Keratinocyte (primary cell): ENCODE measurements at places on chromosomes 11 and 22.
A peak's percentile ranks its signal among the peaks of the same experiment; 100 is the strongest.

DNA sequence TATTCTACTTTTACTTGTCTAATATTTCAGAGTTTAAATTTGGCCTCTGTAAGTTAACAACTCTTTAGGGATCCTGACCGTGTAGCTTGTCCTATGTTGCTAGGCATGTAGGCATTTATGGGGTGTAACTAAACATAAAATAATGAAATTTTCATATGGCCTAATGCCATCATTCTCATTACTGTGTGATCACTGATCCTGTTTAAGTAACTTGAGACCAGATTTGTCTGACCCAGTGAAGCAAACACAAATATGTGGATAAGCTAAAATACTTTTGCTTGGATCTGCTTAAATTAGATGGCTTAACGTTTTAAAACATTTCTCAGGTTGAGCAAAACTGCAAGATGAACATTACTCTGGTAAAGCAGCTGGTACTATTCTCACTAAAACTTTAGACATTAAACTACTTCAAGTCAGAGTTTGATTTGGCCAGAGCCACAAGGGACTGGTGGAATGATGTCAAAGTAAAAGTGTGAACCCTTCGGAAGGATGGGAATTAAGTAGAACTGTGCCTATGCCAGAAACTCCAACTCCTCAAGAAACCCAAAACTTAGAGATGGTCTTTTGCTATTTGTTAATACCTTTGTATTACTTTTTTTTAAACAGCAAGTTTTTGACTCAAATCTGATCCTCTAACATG, 12.5 kb downstream of the QSER1 start:
- DNase-seq: no peak
- no peak overlapping the region for H3K4me3 ChIP-seq
- no peaks in the 10 kb centered on the region for H3K36me3 ChIP-seq
- no peaks in the 10 kb centered on the region for H3K27me3 ChIP-seq

GRCh38 chr11:28598531-28598930, 490.3 kb downstream of the METTL15 start:
- H3K4me1 ChIP-seq: no peaks in the 10 kb centered on the region
- H3K4me3 ChIP-seq: no peak overlapping the region
- H3K27me3 ChIP-seq: no peaks in the 10 kb centered on the region
- H3K36me3 ChIP-seq: no peaks in the 10 kb centered on the region
- H3K27ac ChIP-seq: no peak overlapping the region

DNA sequence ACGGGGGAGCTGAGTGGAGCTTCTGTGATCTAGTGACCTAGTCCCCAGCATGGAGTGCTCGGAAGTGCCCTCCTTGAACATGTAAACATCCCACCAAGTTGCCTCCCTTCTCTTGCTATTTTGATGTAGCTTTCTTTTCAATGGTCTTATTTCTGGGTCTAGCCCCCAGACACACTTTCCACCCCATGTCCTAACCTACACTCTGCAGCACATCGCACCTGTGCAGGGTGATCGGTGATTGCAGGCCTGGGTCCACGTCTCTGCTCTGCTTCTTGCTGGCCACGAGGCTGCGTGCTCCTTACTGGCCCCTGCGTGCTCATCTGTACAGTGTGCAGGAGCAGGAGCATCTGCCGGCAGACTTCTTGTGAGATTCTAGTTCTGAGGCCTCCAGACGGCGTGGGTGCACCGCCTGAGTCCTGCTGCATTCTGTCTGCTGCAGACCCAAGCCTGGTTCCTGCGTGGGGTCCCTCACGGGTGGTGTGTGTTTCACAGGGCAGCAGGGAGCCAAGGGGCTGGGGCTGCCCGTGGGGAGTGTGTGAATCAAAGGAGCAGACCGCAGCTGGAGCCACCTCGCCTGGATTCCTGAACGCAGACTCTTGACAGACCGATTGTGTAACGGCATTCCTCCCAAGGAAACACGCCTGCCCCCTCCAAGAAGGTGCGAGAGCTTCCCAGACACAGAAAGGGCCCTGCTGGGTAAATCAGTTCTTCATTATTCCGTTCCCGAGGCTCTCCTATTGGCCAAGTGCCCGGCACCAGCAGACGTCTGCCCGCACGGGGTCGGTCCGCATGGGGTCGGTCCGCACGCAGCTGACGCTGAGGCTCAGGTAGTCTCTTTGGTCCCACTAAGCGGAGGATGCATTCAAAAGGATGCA, 44.4 kb upstream of the MYEOV start:
- no peak overlapping the region for H3K27ac ChIP-seq
- H3K4me3 ChIP-seq: no peak overlapping the region
- H3K27me3 ChIP-seq: peaks cover 14% of the 10 kb centered on the region
- DNase-seq: no peak
- H3K36me3 ChIP-seq: no peaks in the 10 kb centered on the region

GRCh38 chr11:112485280-112485679, 224.6 kb upstream of the PLET1 start:
- no peaks in the 10 kb centered on the region for H3K4me1 ChIP-seq
- H3K4me3 ChIP-seq: no peak overlapping the region
- no peaks in the 10 kb centered on the region for H3K36me3 ChIP-seq
- H3K27ac ChIP-seq: no peak overlapping the region
- H3K27me3 ChIP-seq: no peaks in the 10 kb centered on the region
- no peak for DNase-seq

- H3K4me3 ChIP-seq: no peak overlapping the region
- H3K27me3 ChIP-seq: no peaks in the 10 kb centered on the region
- no peaks in the 10 kb centered on the region for H3K36me3 ChIP-seq
- no peak for DNase-seq
These were observed 223.4 kb upstream of the PITPNB start for GRCh38 chr22:28142361-28142961.

- DNase-seq: no peak
- no peaks in the 10 kb centered on the region for H3K4me1 ChIP-seq
- no peaks in the 10 kb centered on the region for H3K27me3 ChIP-seq
These were observed 269.3 kb upstream of the ANO3 start for GRCh38 chr11:26062660-26063059.

- H3K4me3 ChIP-seq: peak overlapping the region; percentile 82
- H3K4me1 ChIP-seq: peaks cover 4% of the 10 kb centered on the region
- peaks cover 3% of the 10 kb centered on the region for H3K36me3 ChIP-seq
These were observed 1.4 kb downstream of the ARFGAP3 start for GRCh38 chr22:42855721-42856120.

- H3K4me1 ChIP-seq: peaks cover 18% of the 10 kb centered on the region
- H3K4me3 ChIP-seq: no peak overlapping the region
- no peak overlapping the region for H3K27ac ChIP-seq
- H3K36me3 ChIP-seq: no peaks in the 10 kb centered on the region
- H3K27me3 ChIP-seq: no peaks in the 10 kb centered on the region
- no peak for DNase-seq
These were observed 1.3 kb upstream of the FAM118A start for GRCh38 chr22:45308391-45308956.

DNA sequence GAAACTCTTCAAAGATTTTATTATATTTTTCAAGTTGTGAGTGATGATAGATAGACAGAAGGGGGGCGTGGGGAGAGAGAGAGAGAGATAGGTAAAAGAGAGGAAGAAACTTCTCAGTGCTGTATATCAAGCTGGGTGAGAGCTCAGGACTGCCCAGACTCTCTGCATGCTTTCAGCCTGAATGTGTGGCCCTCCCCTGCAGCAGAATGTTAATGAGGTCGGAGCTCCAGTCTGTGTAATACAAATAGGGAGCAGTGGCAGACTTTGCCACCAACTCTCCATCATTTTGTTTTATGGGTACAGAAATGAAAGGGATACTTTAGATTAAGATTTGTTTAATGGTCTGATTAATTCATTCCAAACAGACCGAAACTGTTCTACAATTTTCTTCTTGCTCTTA, 752.8 kb downstream of the OPCML start:
- no peaks in the 10 kb centered on the region for H3K4me1 ChIP-seq
- H3K36me3 ChIP-seq: no peaks in the 10 kb centered on the region
- H3K27ac ChIP-seq: no peak overlapping the region
- H3K4me3 ChIP-seq: no peak overlapping the region

DNA sequence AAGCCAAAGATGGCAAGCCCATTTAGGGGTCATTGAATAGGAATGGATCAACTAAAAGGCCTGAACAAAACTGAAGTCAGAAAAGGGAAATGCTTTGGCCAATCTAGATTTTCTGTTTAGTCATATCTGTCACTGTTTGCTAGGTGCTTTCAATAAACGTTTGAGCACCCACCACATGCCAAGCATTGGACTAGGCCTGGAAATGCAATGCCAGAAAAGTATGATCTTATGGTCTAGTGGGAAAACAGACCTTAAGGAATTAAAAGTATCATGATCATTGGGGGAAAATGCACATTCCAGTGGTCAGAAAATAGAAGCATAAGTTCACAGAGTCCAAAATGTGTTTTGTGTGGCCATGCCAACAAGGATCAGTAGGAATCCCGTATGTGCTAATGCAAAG, 76.8 kb upstream of the BIRC3 start:
- H3K36me3 ChIP-seq: no peaks in the 10 kb centered on the region
- peaks cover 23% of the 10 kb centered on the region for H3K4me1 ChIP-seq
- H3K4me3 ChIP-seq: no peak overlapping the region
- DNase-seq: no peak
- H3K27ac ChIP-seq: no peak overlapping the region

GRCh38 chr11:98358551-98358950, 662.2 kb upstream of the CNTN5 start:
- no peak overlapping the region for H3K4me3 ChIP-seq
- DNase-seq: no peak
- H3K4me1 ChIP-seq: no peaks in the 10 kb centered on the region
- H3K27ac ChIP-seq: no peak overlapping the region

DNA sequence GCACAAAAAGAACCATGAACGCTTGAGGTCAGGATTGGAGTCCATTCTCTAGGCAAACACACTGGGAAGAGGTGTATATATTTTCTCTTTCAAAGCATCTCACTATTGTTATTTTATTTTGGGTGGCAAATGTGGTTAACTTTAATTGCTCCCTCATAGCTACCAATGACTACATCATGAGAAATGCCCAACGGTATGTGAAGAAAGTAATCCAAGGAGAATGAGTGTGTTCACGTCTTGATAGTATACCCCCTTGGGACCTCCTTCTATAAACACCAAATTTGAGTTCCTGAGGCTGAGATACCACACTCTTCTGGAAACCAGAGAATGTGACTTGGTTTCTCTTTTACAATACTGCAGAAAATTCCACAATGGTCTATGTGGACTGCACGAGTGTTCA, 15.8 kb downstream of the OR8D1 start:
- H3K27me3 ChIP-seq: no peaks in the 10 kb centered on the region
- H3K4me3 ChIP-seq: no peak overlapping the region
- H3K27ac ChIP-seq: no peak overlapping the region
- H3K4me1 ChIP-seq: no peaks in the 10 kb centered on the region

- H3K4me3 ChIP-seq: no peak overlapping the region
- H3K27ac ChIP-seq: no peak overlapping the region
These were observed 15.4 kb upstream of the DDX6 start for GRCh38 chr11:118806400-118806799.

DNA sequence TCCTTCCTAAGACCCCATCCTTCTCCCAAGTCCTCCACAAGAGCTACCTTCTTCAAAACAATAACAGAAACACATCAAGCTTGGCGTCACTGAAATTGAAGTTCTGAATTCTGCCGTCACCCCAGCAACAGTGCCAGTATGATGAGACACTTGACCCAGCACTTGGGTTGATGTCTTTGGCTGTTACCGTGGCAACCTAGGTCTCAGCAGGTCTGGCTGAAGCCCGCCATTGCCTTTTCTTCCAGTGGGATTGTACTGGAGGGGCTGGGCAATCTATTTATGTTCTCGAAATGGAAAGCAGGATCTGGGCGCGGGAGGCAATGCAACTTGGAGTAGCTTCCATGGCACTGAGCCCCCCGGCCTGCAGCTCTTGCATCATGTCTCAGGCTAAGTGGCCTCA, 23.8 kb downstream of the NPTXR start:
- DNase-seq: no peak
- H3K27ac ChIP-seq: no peak overlapping the region
- peaks cover 31% of the 10 kb centered on the region for H3K27me3 ChIP-seq
- H3K4me3 ChIP-seq: no peak overlapping the region
- H3K36me3 ChIP-seq: no peaks in the 10 kb centered on the region
- no peaks in the 10 kb centered on the region for H3K4me1 ChIP-seq

- H3K36me3 ChIP-seq: no peaks in the 10 kb centered on the region
- H3K4me3 ChIP-seq: no peak overlapping the region
- no peak for DNase-seq
- no peak overlapping the region for H3K27ac ChIP-seq
- peaks cover 5% of the 10 kb centered on the region for H3K27me3 ChIP-seq
These were observed 75.4 kb upstream of the RCN1 start for GRCh38 chr11:32015427-32015826.

DNA sequence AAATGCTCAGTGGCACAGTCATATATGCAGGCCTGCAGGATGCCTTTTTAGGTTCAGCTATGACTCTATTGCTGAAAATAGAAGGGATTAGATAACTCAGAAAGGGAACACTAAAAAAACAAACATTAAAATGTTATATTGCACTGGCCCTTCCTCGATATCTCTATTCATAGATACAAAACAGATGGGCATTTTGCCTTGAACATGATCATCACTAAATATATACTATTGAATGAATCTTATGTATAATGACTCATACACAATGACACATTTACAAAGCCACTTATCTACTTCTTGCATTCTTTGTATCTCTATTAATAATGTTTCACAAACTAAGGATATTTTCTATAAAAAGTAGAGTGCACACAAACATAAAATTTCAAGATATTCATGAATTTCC, 2352.8 kb upstream of the RAG2 start:
- H3K36me3 ChIP-seq: no peaks in the 10 kb centered on the region
- no peaks in the 10 kb centered on the region for H3K27me3 ChIP-seq
- DNase-seq: no peak
- H3K27ac ChIP-seq: no peak overlapping the region

- no peak for DNase-seq
- H3K36me3 ChIP-seq: no peaks in the 10 kb centered on the region
- H3K27ac ChIP-seq: no peak overlapping the region
These were observed 181.8 kb downstream of the BARX2 start for GRCh38 chr11:129557421-129557820.

GRCh38 chr22:44032126-44032730, 8.1 kb downstream of the PARVB start:
- H3K4me1 ChIP-seq: no peaks in the 10 kb centered on the region
- H3K27ac ChIP-seq: no peak overlapping the region
- no peaks in the 10 kb centered on the region for H3K27me3 ChIP-seq
- DNase-seq: no peak
- no peaks in the 10 kb centered on the region for H3K36me3 ChIP-seq

DNA sequence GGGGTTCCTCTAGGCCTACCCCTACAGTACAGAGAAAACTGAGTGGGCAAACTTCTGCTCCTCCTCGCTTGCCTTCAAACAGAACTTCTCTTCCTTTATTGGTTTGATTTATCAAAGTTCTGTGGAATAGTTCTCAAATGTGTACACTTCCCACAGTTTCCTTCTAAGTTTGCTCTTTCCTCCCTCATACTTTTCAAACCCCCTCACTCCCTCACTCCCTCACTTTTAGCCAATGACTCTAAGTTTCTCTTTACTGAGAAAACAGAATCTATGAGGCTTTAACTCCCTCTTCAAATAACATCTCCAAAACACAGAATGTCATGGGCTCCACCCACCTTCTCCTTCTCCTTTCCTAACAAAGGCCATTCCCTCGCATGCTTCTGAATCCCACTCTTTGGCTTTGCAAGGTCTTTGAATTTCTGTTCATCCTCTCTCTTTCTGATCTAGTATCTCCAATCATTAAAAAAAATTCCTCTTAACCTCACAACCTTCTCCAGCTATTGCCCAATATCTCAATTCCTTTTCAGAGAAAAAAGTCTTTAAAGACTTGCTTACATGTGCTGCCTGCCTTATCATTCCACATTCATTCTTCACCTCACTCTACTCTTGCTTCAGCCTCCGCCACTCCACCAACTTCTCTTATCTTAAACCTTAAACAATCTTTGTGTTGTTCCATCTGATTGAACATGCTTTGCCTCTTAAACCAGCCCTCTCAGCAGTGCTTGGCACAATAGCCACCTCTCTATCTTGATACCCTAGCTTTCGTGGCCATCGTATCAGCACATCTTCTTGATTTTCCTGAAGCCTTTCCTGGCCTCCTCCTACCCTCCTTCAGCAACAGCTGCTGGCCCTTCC, 57.2 kb downstream of the DDI1 start:
- no peak overlapping the region for H3K4me3 ChIP-seq
- no peaks in the 10 kb centered on the region for H3K4me1 ChIP-seq
- no peak for DNase-seq
